ENCODE measurements at places on chromosomes 2 and 18.
A peak's percentile ranks its signal among the peaks of the same experiment; 100 is the strongest.

- no peak for DNase-seq
These were observed 187.5 kb upstream of the SALL3 start for GRCh38 chr18:78792094-78792493.

GRCh38 chr2:30456106-30456505 lies 9.1 kb downstream of the LCLAT1 start:
- no peak for DNase-seq

GRCh38 chr2:160076914-160077313 lies 14.5 kb upstream of the PLA2R1 start:
- DNase-seq, result peak; percentile 50

DNA sequence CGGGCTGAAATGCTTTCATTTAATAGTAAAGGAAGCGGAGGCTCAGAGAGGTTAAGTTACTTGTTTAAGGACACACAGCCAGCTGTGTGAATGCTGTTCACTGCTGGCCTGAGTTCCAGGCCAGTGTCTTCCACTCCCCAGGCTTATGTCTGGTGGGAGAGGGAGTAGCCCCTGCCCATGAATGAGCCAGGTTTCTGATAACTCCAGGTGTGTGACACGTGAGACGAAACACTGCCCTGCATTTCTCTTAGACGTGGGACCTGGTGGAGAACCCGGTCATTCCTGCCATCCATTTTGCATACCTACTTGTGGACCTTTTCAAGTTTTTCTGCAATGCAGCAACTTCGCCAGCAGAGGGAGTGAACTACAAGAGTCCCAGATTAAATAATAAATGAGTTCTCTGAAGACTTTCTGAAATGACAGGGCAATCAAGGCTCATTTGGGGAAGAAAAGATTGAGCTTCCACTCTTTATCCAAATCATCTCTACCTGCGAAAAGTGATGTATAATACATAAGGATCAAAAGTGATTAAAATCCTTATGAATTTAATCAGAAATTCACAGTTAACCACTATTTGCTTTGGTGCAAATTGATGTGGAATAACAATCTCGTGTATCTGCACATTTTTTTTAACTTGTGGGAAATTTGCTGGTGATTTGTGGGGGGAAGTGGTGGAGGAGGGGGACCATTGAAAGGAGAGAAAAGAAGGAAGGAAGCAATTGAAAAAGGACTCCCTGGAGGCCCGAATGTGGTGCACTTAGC lies 79.4 kb upstream of the ASB18 start:
- peak; percentile 24 for DNase-seq

DNA sequence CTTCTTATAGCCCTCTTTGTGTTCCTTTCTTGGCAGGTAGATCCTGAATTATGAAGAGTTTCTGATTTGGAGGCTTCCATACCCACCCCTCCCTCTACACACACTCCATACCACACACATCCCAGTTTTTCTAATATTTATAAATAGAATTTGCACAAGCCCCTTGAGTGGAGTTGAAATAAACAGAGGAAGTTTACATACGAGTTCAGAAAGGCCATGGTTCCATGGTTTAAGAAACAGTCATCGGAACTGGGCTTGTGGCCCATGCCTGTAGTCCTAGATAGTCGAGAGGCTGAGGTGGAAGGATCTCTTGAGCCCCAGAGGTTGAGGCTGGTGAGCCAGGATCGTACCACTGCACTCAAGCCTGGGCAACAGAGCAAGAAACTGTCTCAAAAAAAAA lies 62.7 kb upstream of the TANC1 start:
- DNase-seq, result no peak

GRCh38 chr18:30177056-30177455 lies 865.5 kb downstream of the DSC3 start:
- DNase-seq, result no peak

DNA sequence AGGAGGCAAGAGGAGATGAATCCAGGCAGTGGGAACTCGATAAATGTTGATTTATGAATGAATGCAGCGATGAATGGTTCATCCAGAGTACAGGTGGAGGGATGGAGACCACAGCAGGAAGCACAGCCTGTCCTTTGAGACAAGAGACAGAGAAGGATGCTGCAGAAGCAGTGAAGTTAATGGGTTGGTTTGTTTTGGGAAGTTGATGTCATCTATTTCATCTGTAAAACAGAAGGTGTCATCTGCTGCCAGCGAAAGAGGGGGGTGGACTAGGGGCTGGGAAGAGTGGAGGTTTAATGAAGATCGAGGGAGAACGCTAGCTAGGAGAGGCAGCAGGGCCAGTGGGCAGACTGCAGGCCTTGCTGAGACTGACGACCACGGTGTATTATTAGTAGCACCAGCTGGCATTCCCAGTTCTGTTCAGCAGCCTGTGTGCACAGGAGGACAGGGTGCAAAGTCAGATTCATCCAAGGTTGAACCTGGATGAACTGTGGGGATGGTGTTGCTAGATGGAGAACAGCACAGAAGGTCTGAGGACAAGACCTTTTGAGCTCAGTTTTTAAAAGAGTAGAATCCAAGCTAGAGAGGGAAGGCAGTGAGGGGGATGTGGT lies 120.3 kb upstream of the CAPN13 start:
- DNase-seq, result no peak

DNA sequence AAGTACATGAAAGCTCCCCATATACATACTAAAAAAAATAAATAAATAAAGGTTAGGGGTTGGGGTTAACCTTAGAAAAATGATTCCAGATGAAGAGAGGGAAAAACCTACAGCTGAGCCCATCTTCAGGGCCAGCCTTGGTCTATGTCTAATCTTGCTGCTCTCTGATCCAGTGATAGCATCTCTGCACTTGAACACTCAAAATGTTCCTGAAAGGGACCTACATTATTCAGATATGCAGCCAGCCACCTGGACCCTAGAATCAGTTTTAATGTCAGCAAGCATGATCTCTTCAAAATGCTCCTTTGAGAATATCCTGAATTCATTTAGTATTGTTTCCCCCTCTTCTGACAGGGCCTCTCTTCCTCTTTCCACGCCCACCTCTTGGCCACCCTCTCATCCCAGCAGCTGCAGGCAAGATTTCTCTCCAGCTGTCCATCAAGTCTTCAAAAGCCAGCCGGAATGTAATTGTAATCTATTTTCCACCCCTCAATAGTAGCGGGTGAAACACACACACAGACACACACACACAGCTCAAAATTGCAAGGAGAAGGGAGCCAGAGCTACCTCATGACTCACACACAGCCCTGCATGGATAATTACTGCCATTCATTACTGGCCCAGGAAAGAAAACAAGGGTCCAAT lies 135.5 kb downstream of the MYO3B start:
- no peak for DNase-seq

- no peak for DNase-seq
These were observed 2.3 kb downstream of the SLC20A1 start for GRCh38 chr2:112648081-112648480.

GRCh38 chr2:96359310-96359709 lies 23.7 kb downstream of the NCAPH start:
- DNase-seq, result no peak

DNA sequence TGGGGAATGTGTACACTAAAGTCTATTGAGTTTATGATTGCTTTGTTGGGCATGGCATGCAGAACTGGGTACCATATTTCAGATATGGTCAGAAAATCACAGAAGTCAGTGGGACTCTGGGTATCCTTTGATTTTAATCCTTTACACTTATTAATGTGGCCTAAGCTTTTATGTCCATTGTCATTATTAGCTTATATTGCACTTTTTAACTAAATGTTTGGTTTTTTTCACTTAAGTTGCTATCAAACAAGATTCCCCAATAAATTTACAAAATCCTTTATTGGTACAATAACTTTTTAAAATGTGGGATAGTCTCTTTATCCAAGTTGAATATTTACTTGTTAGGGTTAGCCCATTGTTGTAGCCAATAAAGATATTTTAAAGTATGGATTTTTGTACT lies 234.1 kb upstream of the NRP2 start:
- no peak for DNase-seq

- DNase-seq, result no peak
These were observed 641.7 kb downstream of the CBLN2 start for GRCh38 chr18:71902482-71902881.

DNA sequence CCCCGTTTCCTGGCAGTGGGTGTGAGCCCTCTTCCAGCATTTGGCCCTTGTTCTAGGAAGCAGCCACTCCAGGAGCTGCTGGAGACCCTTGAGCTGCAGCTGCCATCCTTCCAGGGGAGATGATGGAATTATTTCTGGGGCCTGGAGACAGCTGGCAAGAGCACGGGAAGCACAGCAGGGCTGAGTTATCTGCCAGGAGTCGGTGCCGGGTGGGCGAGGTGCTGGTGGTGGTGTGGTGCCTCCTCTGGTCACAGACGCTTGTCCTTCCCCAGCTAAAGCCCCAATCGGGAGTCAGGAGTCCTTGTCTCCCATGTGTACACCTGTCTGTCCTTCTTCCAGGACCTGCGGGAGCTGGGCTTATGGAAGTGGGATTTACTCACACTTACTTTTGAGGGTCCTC lies 36.0 kb downstream of the DPYSL5 start:
- no peak for DNase-seq

GRCh38 chr18:36464126-36464651 lies 166.7 kb downstream of the FHOD3 start:
- DNase-seq, result no peak

DNA sequence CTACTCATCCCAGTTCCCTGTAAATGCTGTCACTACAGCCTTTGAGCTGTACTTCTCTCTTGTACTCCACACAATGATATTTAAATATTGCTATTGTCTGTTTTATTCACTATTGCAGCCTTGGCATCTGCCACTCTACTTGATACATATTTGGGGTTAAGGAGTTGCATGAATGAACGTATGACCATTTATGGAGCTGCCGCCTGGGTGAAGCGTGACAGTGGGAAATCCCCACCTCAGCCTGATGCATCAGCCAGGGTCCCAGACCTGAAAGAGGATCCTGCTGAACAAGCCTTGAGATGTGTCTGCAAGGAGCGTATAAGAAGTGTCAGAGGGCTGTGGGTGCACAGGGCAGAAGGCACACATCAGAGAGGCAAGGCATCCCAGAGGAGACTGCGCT lies 39.1 kb downstream of the MRPL35 start:
- DNase-seq, result no peak

DNA sequence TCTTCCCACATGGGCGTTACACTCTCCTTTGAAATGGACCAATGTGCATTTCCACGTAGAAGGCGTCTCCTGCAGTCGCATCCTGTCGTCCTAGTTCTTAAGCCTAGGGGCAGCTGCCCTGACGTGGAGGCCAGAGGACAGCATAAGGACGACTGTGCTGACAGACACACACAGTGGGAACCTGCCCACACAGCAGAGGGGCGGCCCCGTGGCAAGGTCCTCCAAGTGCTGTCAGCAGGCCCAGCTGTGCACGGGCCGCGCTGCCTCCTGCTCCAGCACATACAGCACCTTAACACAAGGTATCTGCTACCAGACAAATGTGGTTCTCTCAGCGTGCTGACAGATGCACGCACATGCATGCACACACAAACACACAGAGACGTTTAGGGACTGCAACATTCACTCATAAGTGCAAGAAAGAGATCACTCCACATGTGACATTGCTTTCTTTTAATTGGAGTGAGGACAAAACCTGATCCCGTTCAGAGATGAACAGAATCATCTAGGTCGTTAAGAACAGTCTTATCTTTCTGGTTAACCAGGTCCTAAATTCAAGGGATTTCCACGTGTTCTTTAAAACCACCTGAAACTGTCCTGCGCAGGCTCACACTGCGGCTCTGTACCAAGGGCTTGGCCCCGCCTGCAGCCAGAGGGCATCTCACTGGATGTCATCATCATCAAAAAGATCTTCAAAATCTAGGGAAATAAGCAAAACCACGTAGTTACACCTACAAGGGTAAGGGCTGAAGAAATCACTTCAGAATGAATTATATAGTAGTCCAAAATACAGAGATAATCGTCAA lies 5.5 kb downstream of the COPS9 start:
- no peak for DNase-seq

DNA sequence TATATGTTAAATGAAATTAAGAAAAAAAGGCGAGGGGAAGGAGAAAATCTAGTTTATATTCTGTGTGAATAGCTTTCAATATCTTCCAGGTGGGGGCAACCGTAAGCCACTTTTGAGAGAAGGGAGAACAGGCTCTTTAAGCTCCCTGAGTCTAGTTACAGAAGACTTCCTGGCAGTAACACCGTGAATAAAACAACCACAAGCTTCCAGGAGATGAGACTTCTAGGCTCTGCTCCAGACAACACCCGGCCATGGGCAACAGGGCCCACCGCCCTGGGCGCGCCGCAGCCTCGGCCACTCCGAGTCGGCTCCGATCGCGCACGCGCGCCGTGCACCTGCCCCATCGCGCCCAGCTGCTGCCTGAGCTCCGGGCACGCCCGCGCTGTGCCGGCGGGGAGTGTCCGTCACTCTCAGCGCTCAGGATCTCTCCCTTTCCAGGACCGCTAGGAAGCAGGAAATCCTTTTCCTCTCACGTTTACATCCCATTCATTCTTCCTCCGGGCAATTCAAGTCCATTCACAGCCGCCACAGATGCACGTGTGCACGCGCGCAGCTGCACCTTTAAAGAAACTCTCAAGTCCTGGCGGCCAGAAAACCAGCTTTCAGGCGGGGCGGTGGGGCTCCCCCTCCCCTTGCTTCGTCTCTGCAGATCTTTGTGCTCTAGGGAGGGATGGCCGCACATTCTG lies 19.4 kb upstream of the PAX3 start:
- DNase-seq, result peak; percentile 54

DNA sequence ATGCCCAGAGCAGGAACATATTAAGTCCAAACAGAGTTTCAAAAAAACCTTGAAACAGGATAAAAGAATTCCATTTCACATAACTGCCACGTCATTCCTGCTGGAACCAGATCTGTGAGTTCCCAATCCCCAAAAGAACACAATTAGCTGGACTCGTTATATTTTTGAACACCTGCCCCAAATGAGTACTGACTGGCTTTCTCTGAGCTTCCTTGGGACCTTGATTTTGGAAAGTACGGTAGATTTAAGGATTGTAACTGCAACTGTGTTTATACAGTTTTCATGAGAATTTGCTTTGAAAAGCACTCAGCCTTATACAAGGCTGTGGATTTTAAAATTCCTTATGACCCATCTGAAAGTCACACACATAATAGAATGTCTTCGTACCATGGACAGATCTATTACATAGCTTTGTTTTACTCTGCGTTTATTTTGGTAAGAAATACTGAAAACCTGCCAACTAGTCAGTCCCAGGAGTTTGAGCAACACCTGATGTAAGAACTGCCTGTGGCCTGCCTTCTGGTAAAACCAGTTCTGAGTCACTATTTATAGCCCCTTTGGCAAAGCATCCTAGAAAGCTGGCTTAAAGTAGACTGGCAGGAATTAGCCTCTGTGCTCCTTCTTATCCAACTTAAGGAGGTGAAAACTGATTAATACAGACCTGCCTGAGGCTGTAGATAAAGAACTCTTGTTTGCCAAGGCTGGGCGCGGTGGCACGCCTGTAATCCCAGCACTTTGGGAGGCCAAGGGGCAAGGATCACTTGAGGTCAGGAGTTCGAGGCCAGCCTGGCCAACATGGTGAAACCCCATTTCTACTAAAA lies 48.1 kb downstream of the MERTK start:
- DNase-seq, result no peak

GRCh38 chr2:128765811-128766210 lies 447.1 kb upstream of the HS6ST1 start:
- DNase-seq, result no peak

DNA sequence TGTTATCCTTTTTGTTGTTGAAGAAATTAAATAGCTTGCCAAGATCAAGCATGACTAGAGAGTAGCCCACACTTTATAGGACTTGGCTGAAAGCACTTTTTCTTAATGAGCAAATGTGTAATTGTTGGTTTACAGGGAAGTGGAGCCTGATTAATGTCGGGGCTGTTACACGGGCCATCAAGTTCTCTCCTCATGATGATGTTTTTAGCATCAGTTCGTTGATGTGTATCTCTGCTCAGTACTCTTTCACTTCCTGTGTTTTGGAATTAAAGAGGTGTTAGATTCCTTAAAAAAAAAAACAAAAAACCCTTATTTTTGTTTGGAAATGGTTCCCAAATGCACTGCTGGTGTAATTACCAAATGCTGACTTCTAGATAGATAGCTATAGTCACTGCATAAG lies 114.2 kb downstream of the PTPRM start:
- no peak for DNase-seq

Measured in KG1 (cell line).